ENCODE measurements at places on chromosomes 6 and 20.
A peak's percentile ranks its signal among the peaks of the same experiment; 100 is the strongest.

- DNase-seq = no peak
Measured at GRCh38 chr6:150250826-150251225, 108.0 kb downstream of the PPP1R14C start.

DNA sequence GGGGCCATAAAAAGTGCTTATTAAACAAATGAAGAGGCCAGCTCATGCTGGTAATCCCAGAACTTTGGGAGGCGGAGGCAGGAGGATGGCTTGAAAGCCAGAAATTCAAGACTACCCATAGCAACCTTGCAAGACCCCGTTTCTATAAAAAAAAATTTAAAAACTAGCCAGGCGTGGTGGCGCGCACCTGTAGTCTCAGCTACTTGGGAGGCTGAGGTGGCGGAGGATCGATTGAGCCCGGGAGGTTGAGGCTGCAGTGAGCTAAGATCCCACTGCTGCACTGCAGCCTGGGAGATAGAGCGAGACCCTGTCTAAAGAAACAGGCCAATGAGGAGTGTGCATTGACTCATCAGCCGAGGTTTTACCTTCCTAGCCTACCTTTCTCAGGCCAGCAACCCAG, 15.2 kb downstream of the NPEPL1 start:
- no peak for DNase-seq

- DNase-seq = no peak
Measured at GRCh38 chr6:5524110-5524509, 262.8 kb downstream of the FARS2 start.

DNA sequence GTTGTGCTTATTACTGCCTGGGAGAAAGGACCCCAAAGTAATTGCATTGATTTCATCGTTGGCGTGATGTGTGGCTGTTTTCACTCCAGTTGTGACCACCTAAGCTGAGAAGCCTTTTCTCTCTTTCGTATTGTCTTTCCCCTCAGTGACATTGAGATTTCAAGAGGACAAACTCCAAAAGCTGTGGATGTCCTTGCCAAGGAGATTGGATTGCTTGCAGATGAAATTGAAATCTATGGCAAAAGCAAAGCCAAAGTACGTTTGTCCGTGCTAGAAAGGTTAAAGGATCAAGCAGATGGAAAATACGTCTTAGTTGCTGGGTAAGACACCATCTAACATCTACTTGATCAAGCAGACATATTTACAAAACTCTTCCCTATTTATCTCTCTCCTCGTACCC, 60.5 kb downstream of the MTHFD1L start:
- no peak for DNase-seq

GRCh38 chr6:147560670-147561069, 52.2 kb downstream of the SAMD5 start:
- no peak for DNase-seq

- peak; percentile 86 for DNase-seq
Measured at GRCh38 chr20:53608456-53609452, 15.1 kb upstream of the ZNF217 start.

DNA sequence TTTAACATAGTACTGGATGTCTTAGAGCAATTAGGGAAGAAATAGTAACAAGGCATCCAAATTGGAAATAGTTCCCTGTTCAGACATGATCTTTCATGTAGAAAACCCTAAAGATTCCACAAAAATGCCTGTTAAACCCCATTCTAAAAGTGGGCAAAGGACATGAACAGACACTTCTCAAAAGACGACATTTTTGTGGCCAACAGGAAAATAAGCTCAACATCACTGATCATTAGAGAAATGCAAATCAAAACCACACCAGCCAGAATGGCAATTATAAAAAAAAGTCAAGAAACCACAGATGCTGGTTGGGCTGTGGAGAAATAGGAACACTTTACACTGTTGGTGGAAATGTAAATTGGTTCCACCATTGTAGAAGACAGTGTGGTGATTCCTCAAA, 109.9 kb upstream of the MOCS1 start:
- DNase-seq = no peak

DNA sequence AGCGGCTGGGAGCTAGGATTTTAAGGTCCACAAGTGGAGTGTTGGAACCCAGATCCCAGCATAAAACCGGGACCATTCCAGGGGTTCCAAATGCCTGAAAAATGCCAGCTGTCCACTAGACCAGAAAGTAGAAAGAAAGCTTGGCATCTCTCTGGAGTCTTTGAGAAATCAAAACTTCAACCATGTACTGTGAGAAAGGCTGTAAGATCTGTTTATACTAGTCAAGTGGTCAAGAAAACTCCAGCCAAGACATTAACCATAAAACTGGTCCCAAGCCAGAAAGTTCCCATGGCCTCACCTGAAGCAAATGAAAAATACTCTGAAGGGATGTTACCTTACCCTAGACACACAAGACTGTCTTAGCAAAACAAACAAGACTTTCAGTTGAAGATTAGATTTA, 112.6 kb downstream of the DCDC2 start:
- DNase-seq = no peak

GRCh38 chr20:58778760-58779159, 71.9 kb downstream of the GNAS-AS1 start:
- no peak for DNase-seq

- no peak for DNase-seq
Measured at GRCh38 chr6:8879334-8879733, 444.0 kb upstream of the SLC35B3 start.

- DNase-seq = peak; percentile 88
Measured at GRCh38 chr6:32108727-32109113, 418 bp downstream of the TNXB start.

DNA sequence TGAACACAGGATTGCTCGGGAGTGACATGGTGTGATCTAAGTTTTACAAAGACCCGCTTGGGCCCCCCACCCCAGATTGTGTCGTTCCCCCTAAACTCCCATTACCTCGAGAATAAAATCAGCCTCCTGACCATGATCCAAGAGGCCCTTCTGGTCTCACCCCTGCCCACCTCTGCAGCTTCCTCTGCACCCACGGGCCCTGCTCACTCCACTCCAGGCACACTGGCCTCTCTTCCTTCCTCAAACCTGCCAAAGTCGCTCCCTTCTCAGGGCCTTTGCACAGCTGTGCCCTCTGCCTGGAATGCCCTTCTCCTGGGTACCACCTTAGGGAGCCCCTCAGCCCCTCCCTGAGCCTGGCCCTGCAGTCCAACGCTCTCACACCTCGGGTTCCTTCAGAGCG, 17.9 kb downstream of the TGM2 start:
- DNase-seq = no peak

DNA sequence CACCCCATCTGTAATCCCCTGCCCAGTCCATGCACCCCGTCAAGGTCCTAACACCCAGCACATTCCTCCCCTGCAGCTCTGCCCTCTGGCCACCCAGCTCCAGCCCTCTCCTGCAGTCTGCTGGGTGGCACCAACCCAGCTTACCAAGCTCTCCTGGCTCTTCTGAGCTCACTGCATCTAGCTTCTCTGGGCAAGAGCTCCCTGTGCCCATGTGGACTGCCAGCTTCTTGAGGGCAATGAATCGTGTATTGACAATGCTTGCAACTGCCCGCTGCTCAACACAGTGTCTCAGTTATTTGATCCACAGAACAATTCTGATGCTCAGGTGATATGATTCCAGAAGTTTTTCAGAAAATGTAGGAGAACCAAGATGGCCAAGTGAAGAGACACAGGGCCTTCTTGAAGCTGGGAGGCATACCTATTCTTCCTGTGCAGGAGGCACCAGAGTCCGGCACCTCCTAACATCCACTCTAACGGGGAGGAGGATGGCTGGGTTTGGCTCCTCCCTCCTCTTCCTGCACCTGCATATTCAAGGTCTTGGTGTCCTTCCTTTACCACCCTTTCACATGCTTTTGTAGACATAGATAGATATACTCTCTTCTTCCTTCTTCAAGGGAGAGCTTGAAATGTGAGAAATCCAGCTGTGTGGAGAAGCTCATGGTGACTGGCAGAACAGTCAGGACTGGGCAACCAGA, 85.6 kb downstream of the TRERF1 start:
- DNase-seq = no peak

DNA sequence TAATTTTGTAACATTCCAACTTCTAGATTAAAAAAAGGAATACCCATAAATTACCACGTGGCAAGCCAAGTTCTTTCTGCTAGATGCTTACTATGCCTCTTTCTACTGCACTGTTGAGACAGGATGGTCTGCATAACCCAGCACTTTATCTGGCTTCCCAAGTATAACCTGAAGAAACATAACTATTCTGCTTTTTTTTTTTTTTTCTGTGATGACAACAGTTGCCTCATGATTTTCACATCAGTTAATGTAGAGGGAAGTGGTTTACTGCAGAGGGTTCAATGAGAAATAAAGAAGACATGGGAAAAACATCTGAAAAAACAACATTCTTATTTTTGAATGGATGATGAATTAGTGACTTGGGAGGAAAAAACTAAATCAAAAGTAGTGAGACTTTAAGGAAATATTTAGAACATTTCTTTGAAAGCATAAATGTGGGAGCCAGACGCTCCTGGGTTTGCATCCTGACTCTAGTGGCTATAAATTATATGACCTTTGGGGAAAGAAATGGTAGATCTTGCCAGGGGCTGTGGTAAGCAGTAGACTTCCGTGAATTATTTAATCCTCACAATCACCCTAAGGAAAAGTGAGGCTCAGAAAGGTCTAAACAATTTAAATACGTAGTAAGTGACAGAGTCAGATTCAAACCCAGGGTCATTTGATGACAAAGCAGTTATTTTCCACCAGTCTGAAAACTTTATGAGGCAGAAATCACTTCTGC, 230.7 kb downstream of the PHACTR1 start:
- DNase-seq = no peak

DNA sequence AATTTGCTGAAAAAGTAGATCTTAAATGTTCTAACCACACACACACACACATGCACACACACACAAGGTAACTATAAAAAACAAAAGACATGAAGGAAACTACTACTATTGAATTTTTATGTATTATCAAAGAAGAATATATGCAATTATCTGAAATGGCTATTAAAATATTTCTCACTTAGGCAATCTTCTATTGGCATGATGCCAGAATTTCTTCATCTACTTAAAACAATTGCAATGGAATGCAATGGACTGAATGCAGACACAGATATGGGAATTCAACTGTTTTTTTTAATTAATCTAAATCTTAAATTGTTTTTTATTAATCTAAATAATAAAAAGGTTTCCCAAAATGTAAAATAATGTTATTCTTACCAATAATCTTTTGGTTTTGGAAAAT, 152.6 kb upstream of the SMLR1 start:
- no peak for DNase-seq

GRCh38 chr6:41150671-41151070, 3.5 kb downstream of the TREML1 start:
- DNase-seq = no peak

GRCh38 chr6:34150766-34151165, 4.9 kb upstream of the GRM4 start:
- no peak for DNase-seq

DNA sequence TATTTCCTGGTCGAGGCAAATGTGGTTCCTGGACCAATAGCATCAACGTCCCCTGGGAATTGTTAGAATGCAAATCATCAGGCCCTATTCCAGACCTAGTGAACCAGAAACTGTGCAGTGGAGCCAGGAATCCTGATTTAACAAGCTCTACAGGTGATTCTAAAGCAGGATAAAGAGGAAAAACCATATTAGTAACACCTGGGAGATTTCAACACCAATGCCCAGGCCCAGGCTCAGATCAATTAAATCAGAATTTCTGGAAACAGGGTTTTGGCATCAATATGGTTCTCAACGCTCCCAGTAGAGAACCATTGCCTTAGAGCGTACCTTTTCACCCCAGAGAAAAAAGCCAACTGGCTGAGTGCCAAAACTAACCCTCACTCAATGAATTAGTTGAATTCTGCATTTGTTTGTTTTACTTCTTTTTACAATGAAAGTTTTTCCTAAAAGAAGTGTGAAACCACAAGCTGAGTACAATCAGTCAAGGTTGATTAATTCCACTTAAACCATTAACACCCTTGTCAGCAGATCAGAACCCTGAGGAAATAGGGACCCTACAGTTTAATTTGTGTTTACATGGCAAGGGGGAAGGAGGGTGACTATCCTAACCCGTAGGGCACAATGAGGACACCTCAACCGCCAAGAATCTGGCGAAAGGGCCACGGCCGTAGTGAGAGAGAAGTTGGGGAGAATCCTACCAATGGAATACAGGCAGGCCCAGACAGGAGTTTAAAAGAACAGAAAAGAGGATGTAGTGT, 34.9 kb upstream of the LOC128125822 start:
- no peak for DNase-seq

GRCh38 chr20:51070621-51071020, 47.7 kb upstream of the KCNG1 start:
- DNase-seq = no peak

- DNase-seq = no peak
Measured at GRCh38 chr20:55714736-55715135, 290.6 kb downstream of the CBLN4 start.

DNA sequence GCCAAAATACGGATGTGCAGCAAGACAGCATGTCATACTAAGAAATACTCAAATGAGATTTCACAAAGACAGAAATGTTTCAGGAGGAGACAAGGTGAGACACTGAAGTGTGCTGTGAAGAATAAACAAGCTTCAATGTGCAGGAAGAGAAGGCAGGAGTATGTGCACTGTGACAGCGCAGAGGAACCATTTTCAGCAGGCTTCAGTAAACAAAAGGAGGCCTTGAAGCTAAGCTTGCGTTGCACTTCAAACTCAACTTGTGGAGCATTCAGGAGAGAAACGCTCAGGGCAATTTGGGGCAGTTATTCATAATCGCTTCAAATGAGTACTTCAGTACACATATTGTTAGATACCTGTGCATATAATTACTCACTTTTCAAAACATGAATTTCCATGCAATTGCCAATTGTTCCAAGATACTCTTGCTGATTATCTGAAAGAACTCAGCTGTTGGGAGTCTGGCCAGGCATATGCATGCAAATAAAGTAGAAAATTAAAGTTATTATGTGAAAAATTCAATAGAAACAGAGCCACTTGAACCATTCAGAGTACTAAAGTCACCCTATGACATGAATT, 234.2 kb upstream of the OPRM1 start:
- DNase-seq = no peak

GRCh38 chr6:5778317-5778857, 228.3 kb downstream of the NRN1 start:
- DNase-seq = peak; percentile 81

All from vagina (tissue), 2 donors.